ENCODE measurements at places on chromosomes 2 and 18. TPM values are rescaled to one million over a fixed set of nuclear protein-coding genes. Genes with fewer than 3 reads are reported as not detected.

DNA sequence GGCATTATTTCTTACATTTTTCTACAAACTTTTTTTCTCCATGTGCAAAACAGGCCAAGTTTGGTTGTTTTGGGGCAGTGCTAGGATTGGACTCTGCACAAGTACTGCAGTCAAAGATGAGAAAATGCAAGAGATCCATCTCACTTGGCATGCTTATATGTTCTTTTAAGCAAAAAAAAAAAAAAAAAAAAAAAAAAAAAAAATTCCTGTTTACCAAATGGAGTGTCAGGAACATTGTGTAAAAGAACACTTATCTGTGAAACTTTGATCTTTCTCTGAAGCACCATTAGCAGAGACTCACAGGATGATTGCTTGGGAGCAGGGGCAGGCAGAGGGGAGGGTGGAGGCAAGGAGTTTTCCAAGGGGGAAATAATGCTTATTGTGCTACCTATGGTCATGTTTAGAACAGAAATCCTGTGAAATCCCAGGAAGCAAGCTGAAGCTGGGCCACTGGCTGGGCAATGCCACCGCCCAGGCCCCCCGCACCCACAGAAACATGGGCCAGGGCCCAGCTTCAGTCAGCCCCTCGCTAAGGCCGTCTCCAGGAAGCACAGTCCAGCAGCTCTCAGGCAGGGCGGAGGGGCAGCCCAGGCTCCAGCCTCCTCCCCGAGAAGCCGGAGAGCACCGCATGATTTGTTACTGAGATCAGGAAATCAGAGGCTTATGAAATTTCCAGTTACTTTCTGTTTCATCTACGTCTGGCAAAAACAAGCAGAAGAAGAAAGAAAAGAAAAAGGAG, 229.4 kb downstream of the ZNF516 start:
- H3K4me1 ChIP-seq: no peaks in the 10 kb centered on the region
- no peaks in the 10 kb centered on the region for H3K27me3 ChIP-seq
- H3K27ac ChIP-seq: no peak overlapping the region
- H3K4me3 ChIP-seq: no peak overlapping the region
- H3K36me3 ChIP-seq: no peaks in the 10 kb centered on the region
- DNase-seq: no peak

- no peak for DNase-seq
- no peaks in the 10 kb centered on the region for H3K36me3 ChIP-seq
- H3K4me3 ChIP-seq: no peak overlapping the region
These were observed 92.4 kb downstream of the SOCS6 start for GRCh38 chr18:70380915-70381896.

DNA sequence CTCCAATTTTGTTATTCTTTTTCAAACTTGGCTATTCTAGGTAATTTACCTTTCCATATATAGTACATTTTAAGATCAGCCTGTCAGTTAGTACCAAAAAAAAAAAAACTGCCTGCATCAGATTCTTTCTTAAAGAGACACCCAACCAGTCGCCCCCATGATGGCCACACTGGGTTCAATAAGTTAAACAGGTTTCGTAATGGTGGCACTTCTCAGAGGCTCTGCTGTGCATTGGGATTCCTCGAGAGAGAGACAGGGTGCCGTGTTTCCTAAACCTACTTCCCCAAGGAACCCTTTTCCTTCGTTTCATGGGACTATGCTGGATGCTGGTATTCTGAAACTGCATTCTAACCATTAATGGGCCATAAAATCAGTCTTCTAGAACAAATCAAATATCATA, 37.4 kb downstream of the MYO7B start:
- H3K27me3 ChIP-seq: no peaks in the 10 kb centered on the region
- H3K4me3 ChIP-seq: no peak overlapping the region
- no peak overlapping the region for H3K27ac ChIP-seq
- H3K4me1 ChIP-seq: peaks cover 7% of the 10 kb centered on the region
- no peaks in the 10 kb centered on the region for H3K36me3 ChIP-seq
- no peak for DNase-seq

DNA sequence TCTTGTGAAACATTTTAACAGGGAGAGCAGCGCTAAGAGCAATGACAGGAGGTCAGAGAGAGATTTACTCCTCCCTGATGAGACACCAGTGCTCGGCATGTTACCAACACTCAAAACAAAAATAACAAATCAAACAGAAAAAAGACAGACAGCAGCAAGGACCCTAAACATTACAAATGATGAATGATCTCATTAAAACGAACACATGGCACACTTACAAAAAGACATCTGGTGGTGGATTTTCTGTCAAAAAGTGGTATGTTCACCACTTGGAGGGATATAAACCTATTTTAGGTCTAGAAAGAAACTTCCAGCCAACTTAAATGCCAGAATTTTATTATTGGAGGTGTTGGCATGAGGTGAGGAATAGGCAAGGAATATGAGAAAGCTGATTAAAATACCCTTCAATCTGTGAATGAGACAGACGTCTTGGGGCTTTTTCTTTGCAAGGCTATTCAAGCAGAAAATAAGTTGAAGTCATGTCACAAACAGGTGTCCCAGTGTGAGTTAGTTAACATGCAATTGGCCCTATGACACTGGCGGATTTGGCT, 112.8 kb downstream of the PRELID3A start:
- H3K36me3 ChIP-seq: no peaks in the 10 kb centered on the region
- DNase-seq: no peak
- H3K27me3 ChIP-seq: peaks cover 7% of the 10 kb centered on the region
- no peak overlapping the region for H3K4me3 ChIP-seq
- H3K27ac ChIP-seq: no peak overlapping the region

DNA sequence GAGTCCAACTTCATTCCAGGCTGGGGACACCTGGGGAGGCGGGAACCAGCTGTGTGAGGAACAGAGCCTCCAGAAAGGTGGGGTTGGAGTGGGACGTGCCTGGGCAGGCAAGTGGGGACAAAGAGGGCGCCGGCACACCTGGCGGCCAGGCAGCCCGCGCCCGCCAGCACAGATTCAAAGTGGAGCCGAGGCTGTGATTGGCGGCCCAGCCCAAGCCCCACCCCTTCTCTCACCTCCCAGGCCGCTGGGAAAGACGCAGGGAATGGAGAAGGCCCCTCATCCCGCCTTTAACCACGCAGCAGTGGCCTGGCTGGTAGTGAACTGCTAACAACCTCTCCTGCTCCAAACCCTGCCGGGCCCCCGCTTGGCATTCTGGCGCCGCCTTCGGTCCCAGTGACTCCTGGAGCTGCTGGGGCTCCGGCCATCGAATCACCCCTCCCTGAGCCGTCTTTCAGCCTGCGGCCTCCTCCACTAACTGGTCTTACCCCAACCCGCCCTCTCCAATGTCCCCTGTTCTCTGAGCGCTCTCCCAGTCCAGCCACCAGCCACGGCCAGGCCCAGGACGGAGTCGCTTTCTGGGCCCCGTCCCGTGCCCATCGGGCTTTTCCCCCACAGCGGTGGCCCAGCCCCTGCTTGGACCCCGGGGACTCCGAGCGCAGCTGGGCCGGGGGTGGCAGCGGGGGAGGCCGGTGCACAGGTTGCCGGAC, 27.9 kb upstream of the PTMA start:
- peaks cover 49% of the 10 kb centered on the region for H3K27me3 ChIP-seq
- peaks cover 2% of the 10 kb centered on the region for H3K4me1 ChIP-seq
- DNase-seq: no peak
- H3K4me3 ChIP-seq: no peak overlapping the region

GRCh38 chr18:28647961-28648360, 471.0 kb upstream of the CDH2 start:
- H3K4me1 ChIP-seq: no peaks in the 10 kb centered on the region
- no peak overlapping the region for H3K27ac ChIP-seq
- H3K27me3 ChIP-seq: no peaks in the 10 kb centered on the region
- DNase-seq: no peak
- H3K36me3 ChIP-seq: no peaks in the 10 kb centered on the region

- H3K4me3 ChIP-seq: no peak overlapping the region
- H3K36me3 ChIP-seq: peaks cover under 1% of the 10 kb centered on the region
- no peak for DNase-seq
- peaks cover 12% of the 10 kb centered on the region for H3K4me1 ChIP-seq
These were observed 119.1 kb downstream of the MAP4K4 start for GRCh38 chr2:101816598-101816997.

DNA sequence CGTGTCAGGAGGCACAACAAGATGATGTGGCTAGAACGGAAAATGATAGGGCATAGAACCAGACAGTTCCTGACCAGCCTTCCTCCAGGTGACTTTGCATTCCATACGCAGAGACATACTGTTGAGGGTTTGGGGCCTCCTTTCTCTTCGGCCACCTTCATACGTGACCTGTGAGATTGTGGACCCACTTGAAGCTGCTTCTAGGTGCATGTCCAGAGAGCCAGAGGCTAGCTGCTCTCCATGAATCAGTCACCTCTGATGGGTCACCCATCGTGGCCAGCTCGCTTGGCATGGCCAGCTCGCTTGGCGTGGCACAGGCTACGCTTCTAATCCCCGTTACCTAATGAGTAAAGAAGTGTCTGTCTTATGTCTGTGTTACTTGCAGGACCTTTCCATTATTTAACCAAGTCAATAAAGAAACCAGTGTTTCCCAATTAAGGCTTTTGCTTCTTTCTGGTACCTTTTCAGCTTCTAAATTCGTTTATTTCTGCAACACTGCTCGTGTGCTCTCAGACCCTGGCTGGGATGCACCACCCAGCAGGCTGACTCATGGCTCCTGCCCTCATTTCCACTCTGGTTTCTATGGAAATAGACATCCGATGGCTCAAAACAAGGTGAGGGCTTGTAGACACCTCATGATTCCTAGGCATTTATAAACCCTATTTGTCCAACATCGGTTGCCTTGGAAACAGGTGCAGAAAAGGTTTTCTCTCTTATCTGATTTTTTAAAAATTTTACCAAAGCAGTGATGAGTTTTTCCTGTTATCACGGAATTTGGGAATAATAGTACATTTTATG, 86.7 kb upstream of the B3GNT7 start:
- H3K27me3 ChIP-seq: no peaks in the 10 kb centered on the region
- DNase-seq: no peak
- H3K27ac ChIP-seq: no peak overlapping the region
- no peak overlapping the region for H3K4me3 ChIP-seq

GRCh38 chr2:64325477-64325851, 128.5 kb upstream of the LGALSL start:
- H3K27ac ChIP-seq: peak overlapping the region; percentile 66
- DNase-seq: no peak
- no peak overlapping the region for H3K4me3 ChIP-seq
- peaks cover 32% of the 10 kb centered on the region for H3K4me1 ChIP-seq
- no peaks in the 10 kb centered on the region for H3K27me3 ChIP-seq
- H3K36me3 ChIP-seq: no peaks in the 10 kb centered on the region

DNA sequence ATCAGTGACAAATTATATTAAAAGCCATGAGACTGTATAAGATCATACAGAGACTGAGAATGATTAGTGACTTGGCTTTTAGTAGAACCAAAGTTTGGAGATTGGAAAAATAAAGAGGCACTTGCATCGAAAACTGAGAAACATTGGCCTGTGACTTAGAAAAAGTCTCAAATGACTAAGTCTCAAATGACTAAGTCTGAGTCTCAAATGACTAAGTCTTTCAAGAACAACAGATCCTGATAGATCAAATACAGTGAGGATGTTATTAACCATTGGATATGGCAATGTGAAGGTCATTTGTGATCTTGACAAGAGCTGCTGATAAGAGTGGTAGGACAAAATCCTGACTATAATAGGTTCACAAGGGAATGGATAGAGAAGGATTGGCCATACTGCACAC, 135.5 kb upstream of the FANCL start:
- no peaks in the 10 kb centered on the region for H3K36me3 ChIP-seq
- H3K4me1 ChIP-seq: no peaks in the 10 kb centered on the region
- no peak overlapping the region for H3K27ac ChIP-seq
- no peak overlapping the region for H3K4me3 ChIP-seq

GRCh38 chr18:42192251-42193248, 237.5 kb downstream of the PIK3C3 start:
- H3K27ac ChIP-seq: no peak overlapping the region
- H3K27me3 ChIP-seq: no peaks in the 10 kb centered on the region
- no peak for DNase-seq
- no peak overlapping the region for H3K4me3 ChIP-seq
- H3K36me3 ChIP-seq: no peaks in the 10 kb centered on the region

GRCh38 chr18:54606835-54607212, 15.8 kb downstream of the DYNAP start:
- no peak overlapping the region for H3K4me3 ChIP-seq
- no peaks in the 10 kb centered on the region for H3K4me1 ChIP-seq
- H3K27ac ChIP-seq: no peak overlapping the region
- DNase-seq: no peak
- H3K36me3 ChIP-seq: no peaks in the 10 kb centered on the region

DNA sequence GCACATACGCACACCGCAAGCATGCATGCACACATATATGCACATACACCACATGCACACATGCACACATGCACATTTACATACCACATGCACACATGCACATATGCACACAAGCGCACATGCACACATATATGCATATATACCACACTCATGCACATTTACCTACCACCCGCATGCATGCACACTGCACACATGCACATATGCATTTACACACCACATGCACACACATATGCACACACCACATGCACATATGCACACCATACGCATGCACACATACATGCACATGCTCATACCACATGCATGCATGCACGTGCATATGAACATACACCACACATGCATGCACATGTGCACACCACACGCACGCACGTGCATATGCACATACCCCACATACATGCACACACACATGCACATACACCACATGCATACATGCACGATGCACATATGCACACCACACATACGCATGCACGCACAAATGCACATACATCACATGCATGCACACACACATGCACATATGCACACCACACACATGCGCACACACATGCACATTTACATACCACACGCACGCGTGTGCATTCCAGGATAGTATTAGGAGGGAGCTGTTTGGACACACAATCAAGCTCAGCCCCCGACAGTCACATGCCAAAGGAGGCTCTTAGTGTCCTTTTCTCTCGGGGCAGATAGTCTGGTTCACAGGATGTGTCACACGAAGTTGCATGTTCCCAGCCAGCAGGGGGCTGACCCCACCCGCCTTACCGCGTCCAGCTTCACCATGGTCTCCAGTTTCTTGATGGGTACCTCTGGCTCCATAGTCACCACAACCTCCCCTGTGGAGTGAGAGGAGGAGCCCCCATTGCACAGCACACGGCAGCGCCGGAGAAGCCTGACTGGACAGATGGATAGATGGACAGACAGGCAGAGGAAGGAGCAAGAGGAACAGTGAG, 5.9 kb downstream of the OTOF start:
- H3K27ac ChIP-seq: no peak overlapping the region
- DNase-seq: no peak
- no peaks in the 10 kb centered on the region for H3K36me3 ChIP-seq
- no peak overlapping the region for H3K4me3 ChIP-seq
- no peaks in the 10 kb centered on the region for H3K4me1 ChIP-seq

GRCh38 chr18:24601585-24601984, 141.1 kb downstream of the HRH4 start:
- no peak overlapping the region for H3K27ac ChIP-seq
- H3K36me3 ChIP-seq: no peaks in the 10 kb centered on the region
- H3K27me3 ChIP-seq: no peaks in the 10 kb centered on the region
- DNase-seq: no peak

CLEC4F gene
- total RNA-seq: not detected

SNORC gene
- total RNA-seq: 3.2 TPM

WDR35 gene
- 4.5 TPM for total RNA-seq

TMEM17 gene
- total RNA-seq: 0.15 TPM

CROCC2 gene
- total RNA-seq: not detected

GALNT14 gene
- total RNA-seq: not detected

SP3 gene
- total RNA-seq: 150 TPM

HOXD11 gene
- total RNA-seq: not detected

NOL4 gene
- not detected for total RNA-seq

SLC66A2 gene
- total RNA-seq: 37.6 TPM

ATP6V1B1 gene
- total RNA-seq: not detected

CIB4 gene
- not detected for total RNA-seq

AQP12A gene
- total RNA-seq: not detected

RIT2 gene
- total RNA-seq: not detected
